ENCODE measurements at places on chromosomes 4 and X.

DNA sequence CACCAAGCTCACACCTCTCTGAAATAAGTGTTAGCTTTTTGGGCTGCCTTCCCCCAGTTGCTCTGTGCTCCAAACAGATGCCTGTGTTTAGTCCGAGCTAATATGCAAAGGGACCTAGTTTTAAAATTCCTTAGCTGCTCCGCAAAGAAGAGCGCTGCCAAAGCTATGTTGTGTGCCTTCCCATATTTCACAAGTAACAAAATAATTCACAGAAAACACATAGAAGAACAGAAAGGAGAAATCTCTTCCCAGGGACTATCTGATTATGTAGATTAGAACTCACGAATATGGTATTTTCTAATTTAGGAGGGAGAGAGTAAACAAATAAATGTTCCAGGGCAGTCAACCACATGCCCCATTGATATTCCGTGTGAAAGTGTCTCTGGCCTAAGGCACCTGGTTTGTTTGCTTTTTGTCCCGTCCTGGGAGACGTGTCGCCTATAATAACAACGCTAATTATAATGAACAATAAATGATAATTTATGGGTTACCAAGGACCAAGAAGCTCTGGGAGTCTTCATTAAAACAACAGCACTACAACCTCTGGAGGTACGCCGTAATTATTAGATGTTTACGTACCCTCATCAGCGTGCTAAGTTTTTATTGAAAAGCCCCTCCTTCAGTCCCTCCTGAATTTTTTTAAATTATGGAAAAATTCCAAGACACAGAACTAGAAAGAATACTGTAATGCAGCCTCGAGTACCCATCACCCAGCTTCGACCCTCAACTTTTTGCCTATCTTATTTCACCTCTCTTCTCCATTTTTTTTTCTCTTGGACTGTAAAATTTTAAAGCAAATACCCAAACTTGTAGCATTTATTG is 1.2 kb upstream of the CCNG2 start:
- no peak for DNase-seq

GRCh38 chrX:42129022-42129940 is 205.9 kb upstream of the CASK start:
- no peak for DNase-seq

DNA sequence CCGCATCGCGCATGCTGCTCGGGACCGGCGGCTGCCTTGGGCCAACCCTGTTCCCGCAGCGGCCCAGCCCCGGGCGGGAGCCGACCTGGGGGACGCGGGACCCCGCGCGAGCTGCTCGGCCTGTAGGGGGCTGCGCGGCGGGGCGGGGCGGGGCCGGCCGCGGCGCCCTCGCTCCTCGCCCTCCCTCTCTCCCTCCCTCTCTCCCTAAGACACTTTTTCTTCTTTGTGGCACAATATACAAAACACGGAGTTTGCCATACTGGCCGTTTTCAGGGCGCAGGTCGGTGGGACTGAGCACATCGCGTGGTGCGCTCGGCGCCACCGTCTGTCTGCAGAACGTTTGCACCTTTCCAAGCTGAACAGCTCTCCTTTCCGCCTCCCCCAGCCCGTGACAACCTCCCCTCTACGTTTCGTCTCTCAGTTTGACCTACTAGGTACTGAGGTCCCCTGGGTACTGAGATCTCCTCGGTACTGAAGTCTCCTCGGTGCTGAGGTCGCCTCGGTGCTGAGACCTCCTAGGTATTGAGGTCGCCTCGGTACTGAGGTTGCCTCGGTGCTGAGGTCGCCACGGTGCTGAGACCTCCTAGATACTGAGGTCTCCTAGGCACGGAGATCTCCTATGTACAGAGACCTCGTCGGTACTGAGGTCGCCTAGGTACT is 261.1 kb upstream of the PLCXD1 start:
- no peak for DNase-seq

GRCh38 chrX:46856483-46856882 is 19.6 kb downstream of the RP2 start:
- no peak for DNase-seq

DNA sequence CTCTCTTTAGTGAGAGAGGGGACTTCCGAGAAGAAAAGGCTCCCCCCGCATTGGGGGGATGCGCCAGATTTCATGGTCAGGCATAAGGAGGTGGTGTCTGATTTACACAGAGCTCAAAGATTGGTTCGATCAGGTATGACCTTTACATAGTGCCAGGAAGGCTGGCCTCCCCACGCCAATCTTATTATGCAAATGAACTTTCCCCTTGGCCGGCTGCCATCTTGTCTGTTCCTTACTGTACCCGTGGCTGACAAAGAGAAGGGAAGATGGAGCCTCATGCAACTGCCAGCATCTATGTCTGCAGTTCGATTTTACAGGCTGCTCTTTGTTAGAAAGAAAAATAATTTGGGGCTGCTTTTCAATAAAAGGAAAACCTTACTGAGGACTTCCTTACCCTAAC is 197.2 kb downstream of the GPM6A start:
- DNase-seq, result no peak

GRCh38 chrX:115364670-115365069 is 75.2 kb downstream of the LUZP4 start:
- DNase-seq, result no peak

GRCh38 chr4:96149894-96150293 is 310.0 kb downstream of the PDHA2 start:
- DNase-seq, result no peak

GRCh38 chr4:102217775-102218355 is 127.4 kb downstream of the SLC39A8 start:
- no peak for DNase-seq

DNA sequence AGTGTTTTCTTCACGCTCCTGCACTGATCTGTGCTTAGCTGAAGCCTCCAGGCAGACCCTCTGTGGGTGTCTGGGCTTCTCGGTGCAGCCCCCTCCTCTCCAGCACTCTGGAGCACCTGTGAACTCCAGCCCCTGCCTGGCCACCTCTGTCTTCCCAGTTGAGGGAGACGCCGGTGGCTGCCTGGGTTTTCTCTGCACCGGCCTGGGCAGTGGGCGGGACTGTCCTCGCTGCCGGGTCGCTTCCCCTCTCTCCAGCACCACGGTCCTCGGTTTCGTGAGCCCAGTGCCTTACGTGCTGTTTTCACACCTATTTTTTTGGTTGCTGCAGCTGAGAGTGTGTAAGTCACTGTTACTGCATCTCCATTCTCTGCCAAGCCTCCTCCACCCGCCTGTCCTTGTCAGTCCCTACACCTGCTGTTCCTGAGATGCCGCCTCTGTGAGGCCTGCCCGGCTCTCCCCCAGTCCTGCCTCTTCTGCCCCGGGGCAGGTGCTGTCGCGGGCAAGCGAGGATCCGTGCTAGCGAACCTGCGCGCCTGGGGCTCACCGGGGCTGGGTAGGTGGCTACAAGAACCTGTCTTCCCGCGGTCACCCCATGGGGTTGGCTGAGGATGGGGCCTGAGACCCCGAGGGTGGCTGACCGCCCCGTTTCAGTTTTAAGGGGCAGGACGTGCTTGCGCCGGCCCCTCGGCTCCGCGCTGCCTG is 2.4 kb upstream of the FGFRL1 start:
- no peak for DNase-seq

DNA sequence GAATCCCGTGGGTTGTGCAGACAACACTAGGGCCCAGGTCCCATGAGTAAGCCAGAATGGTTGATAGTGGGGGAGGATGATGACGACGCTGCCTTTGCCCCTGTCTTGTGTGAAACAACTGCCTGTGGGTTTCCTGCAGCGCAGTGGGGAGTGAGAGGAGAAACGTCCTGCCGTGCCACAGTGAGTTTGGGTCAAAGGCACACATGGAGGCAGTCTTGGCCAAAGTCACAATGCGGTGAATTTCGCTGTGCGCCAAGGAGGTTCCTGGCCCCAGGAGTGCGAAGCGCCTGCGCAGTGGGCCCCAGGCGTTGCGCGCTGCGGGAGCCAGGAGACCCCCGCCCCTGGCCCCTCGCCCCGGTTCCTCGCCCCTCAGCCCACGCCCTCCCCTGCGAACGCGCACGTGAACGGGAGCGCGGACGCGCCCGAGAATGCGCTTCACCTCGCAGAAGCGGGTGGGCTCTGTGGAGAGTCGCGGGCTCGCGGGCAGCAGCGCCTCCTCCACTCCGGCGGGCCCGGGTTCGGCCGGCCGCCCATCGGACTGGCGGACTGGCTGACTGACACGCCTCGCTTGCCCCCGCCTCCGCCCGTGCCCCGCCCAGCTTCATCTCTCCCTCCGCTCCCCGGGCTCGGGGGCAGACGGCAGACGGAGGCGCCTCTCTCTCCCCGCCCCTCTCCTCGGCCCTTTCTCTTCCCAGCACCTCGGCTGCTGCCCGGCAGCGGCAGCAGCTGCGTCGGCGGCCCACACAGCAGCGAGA is at the start of gene NUDT10:
Gene NUDT10, plus strand, starts transcription at position 635 of the 755 bp plus-strand sequence. CDS start 144 bp downstream, outside the sequence.
- no peak for DNase-seq

- no peak for DNase-seq
These were observed 24.7 kb upstream of the FRAS1 start for GRCh38 chr4:78032446-78032845.

DNA sequence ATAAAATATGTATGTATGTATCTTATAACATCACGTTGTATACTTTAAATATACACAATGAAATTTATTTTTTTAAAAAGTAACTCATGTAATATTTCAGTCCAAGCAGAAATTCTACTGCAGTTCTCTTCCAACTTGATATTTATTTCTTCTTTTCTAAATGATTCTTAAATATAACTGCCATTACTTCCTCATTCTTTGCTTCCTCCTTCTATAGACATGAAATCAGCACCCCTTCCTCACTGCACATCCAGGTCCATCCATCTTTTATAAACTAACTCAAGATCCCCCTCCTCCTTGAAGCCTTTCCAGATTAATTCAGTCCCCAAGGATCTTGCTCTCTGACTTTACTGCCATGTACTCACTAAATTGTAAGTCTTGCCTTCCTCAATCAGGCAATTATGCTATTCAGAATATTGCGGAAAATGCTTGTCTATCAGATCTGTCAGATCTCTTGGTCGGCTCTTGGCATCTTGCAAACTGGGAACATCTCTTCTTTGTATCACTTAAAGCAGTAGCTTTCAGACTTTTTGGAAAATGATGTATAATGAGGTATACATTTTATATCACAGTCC is 3.7 kb downstream of the GPRIN3 start:
- no peak for DNase-seq

DNA sequence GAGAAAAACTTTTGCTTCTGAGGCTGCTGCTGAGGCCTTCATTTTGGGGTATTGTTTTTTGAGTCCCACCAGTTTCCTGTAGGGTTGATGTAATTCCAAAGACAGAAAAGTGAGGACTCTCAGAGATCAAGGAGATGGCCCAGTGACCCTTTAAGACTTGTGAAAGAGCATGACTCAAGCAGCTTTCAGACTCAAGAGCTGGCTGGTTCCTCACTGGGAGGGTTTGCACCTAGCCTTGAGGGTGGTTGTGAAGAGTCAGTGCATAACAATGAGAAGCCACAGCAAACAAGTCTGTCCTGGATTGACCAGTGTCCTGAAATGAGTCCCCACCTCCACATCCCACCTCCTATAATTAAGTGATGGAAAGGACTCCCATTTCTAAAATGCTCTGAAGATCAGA is 89.2 kb downstream of the NHS start:
- no peak for DNase-seq

- no peak for DNase-seq
These were observed 28.0 kb downstream of the PIGG start for GRCh38 chr4:526971-527460.

- DNase-seq, result peak; percentile 20
These were observed 545 bp downstream of the ABCE1 start for GRCh38 chr4:145098675-145099037.

DNA sequence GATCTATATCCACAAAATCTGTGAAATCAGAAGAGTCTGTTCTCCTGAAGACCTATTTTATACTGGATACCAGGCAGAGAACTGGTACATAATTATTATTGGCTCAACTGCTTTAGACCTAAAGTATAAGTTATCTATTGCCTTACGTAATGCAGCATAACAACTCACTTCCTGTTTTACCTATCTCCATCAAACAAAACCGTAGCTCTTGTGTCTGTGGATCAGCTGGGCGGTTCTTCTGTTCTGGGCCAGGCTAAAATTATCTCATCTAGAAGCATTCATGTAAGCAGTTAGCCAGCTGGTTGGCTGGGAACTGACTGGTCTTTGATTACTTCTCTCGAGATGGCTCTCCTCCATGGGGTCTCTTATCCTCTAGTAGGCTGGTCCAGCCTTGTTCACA is 57.8 kb downstream of the PPP1R2C start:
- DNase-seq, result no peak

GRCh38 chr4:82718162-82718940 is 80.2 kb downstream of the SCD5 start:
- no peak for DNase-seq

- no peak for DNase-seq
These were observed 23.6 kb downstream of the SH3KBP1 start for GRCh38 chrX:19863857-19864223.

GRCh38 chr4:126267689-126268088 is 952.9 kb downstream of the FAT4 start:
- no peak for DNase-seq

DNA sequence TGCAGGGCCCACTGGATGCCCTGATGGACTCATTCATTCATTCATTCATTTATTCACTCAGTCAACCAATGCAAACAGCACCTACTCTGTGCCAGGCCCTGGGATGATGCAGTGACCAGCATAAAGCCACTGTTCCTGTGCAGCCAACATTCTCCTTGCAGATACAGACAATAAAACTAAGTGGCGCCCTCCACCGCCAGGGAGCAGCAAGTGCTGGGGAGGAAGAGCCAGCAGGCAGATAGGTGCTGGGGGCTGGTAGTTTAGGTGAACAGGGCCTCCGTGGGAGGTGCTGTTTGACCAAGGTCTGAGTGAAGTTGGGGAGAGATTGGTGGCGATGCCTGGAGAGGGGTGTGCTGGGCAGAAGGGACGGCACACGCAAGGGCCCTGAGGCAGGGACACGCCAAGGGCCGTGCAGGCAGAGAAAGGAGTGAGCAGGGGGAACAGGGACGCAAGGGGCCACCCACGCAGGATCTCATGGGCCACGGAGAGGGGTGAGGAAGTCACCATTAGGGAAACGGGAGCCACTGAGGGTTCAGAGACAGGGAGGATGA is 65.5 kb downstream of the WFS1 start:
- no peak for DNase-seq

DNA sequence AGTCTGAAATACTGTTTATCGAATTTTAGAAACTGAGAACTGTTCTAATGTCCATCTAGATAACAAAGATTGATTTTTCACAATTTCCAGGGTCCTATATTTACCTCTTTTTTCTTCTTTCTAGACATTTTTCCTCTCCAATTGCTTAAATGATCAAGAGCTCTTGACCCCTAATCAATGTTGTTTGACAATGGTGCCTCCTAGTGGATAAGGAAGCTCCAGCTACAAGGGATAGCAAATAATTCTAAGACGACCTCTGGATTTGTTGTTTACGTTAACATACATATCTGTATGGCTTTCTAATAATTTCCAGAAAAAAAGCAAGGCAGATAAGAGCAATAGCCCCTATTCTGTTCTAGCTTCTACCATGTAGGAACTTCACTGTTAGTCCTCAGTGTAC is 35.8 kb downstream of the GPR82 start:
- DNase-seq, result no peak

- DNase-seq, result no peak
These were observed 51.7 kb downstream of the SLC7A11 start for GRCh38 chr4:138190452-138190858.
